ENCODE measurements at places on chromosomes 13 and 19.

DNA sequence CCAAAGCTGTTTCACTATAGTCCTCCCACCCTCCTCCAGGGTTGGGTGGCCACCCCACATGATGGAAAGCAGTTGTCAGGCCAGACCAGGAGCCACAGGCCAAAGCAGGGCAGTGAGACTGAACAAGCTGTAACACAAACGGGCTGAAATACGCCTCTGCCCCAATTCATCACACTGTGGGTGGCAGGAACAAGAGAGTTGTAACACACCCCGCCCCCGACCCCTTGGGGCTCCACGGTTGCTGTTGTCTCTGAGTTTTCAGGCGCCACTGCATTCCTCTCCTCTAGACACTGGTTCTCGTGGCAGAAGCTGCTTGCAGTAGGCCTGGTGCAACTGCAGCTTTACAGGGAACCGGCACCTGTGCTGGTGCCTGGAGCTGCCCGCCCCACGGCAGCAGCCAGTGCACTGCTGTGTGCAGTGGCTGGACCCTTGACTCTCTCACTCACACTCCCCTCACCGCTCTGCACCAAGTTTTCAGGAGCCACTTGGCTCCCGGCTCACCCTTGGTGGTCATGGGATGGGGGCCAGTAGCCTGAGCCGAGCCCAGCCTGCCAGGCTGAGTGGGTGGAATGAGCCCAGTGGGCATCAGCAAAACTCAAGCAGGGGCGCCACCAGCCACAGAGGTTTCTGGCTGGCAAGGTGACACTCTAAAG is 1314.5 kb upstream of the MIR17HG start:
- no peak for DNase-seq

- no peak for DNase-seq
Observed at GRCh38 chr13:19184176-19184575, 2.6 kb upstream of the TUBA3C start.

DNA sequence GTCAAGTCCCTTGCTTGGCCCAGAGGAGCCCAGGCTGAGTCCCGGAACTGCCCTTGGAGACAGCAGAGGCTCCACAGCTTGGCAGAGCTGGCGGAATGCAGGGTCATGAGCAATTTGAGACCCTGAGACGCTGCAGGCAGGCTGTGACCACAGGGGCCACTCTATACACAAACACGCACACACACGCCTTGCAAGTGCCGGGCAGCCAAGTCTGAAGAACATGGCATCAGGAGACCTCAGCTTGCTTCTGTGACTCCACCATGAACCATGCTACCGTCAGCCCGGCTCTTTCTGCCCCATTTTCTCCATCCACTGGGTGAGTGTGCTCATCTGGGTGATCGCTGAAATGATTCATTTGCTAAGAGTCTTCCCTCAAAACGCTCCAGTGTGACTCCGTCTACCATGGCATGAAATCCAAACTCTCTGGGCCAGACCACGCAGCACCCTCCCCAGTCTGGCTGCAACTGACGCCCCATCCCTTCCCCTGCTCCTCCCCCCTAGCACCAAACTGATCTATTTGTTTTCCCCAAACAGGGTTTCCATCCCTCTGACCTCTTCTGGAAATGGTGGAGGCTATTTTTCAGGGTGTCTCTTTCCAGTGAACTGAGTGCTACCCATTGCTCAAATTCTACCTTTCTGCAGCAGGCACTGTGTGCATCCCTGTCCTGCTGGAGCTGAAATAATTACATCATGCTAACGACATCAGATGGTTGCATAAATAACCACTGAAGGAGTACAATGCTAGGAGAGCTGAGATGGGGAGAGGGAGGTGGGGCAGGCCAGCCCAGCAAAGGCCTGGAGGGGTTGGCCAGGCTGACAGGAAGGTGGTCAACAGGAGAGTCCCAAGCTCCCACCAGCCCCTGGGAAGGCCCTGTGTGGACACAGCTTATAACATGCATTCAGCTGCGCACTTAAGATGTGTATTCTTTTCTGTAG is 3.1 kb downstream of the CARS2 start:
- DNase-seq = no peak

DNA sequence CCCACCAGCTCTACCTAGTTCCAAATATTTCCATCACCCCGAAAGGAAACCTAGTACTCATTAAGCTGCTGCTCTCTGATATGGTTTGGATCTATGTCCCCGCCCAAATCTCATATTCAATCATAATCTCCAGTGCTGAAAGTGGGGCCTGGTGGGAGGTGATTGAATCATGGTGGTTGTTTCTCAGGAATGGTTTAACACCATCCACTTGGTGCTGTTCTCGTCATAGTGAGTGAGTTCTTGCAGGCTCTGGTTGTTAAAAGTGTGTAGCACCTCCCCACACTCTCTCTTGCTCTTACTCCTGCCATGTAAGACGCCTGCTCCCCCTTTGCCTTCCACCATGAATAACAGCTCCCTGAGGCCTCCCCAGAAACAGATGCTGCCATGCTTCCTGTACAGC is 43.4 kb upstream of the MED4 start:
- DNase-seq = no peak

DNA sequence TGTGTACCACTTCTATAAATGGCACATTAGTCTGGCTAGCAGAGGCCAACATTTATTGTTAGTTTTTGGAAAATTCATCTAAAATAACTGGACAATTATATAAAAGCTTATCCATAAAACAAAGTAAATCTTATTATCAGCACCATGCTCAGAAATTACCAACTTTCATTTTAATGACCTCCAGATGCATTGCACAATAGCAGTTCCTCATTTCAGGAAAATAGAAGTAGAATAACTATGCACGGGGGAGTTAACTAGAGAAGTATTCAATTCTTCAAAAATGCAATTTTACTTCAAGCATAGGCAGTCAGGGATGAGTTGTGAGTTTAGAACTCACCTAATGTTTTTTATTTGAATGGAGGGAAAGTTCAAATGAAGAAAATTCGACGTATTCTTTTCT is 1023.5 kb downstream of the PCDH17 start:
- DNase-seq = no peak

GRCh38 chr13:31986676-31987470 is 44.7 kb upstream of the FRY start:
- no peak for DNase-seq

DNA sequence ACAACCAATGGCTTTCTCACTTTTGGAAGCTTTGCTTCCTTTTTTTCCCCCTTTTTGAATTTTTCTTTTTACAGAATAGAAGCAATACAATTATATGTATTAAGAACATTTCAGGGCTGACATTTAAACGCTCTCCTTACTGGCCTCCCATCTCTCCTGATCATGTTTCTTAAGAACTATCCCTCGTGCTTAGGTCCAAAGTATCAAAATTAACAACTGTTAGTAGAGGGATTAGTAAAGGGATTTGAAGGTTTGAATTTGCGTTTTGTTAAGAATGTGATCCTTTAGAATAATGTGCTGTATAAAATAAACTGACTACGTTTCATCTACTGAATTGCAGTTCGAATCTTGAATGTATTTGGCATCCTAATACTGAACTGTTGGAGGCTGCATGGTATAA is 424.8 kb downstream of the DIAPH3 start:
- DNase-seq = no peak

GRCh38 chr13:94704377-94705080 is 7.8 kb downstream of the SOX21 start:
- no peak for DNase-seq

- DNase-seq = no peak
Observed at GRCh38 chr19:37943480-37943879, 36.5 kb downstream of the SIPA1L3 start.

GRCh38 chr13:44386913-44387556 is 13.4 kb downstream of the SERP2 start:
- DNase-seq = no peak

- DNase-seq = no peak
Observed at GRCh38 chr19:14502334-14503092, 6.6 kb upstream of the GIPC1 start.

- DNase-seq = peak; percentile 33
Observed at GRCh38 chr19:48819366-48819816, 8.6 kb upstream of the BCAT2 start.

DNA sequence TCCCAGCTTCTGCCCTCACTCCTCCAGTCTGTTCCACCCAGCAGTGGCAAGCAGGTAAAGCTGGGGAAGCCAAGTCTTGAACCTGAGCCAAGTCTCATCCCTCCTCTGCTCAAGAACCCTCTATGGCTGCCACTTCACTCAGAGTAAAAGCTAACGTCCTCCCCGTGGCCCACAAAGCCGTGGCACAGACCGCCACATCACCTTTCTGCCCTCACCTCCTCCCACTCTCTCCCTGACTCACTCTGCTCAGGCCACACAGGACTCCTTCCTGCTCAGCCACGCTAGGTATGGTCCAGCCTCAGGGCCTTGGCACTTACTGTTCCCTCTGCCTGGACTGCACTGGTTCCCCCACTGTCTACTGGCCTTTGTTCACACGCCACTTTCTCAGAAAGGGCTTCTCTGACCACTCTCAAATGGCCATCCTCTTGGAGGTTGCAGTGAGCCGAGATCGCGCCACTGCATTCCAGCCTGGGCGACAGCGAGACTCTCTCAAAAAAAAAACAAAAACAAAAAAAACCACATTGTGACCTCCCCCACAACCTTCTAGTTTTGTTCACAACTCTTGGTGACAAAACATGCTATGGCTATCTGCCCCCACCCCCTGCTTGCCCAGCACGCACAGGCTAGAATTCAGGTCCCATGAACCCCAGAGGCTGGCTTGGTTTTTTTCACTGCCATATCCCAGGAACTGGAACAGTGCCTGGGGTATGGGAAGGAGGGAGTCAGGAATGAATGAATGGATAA is 15.8 kb downstream of the NDUFB7 start:
- DNase-seq = peak; percentile 68

- DNase-seq = no peak
Observed at GRCh38 chr13:49516467-49516866, 20.7 kb downstream of the PHF11 start.

DNA sequence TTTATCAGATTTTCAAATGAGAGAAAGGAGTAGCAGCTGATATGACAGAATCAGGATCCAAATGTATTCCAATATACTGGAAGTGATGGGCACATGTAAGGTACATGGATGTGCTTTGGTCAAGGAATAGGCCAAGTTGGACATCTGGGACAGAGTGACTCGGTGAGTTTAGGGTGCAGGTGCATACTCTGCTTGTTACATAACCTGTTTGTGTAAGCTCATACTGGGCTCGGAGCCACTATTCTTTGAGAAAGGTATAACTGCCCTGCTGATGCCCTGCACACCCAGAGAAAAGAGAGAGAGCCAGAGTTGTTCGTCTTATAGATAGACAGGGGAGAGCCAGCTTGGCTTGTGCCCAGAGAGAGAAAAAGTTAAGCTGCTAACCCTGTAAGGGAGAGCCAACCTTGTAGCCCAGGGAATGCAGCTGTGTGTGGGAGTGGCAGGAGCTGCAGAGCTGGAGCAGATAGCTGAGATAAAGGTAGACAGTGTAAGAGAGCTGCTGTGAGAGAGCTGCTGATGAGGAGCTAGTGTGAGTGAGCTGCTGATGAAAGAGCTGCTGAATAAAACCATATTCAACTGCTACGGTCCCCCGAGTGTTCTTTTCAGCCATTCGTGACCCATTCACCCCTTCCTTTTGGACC is 40.7 kb upstream of the N4BP2L1 start:
- no peak for DNase-seq

DNA sequence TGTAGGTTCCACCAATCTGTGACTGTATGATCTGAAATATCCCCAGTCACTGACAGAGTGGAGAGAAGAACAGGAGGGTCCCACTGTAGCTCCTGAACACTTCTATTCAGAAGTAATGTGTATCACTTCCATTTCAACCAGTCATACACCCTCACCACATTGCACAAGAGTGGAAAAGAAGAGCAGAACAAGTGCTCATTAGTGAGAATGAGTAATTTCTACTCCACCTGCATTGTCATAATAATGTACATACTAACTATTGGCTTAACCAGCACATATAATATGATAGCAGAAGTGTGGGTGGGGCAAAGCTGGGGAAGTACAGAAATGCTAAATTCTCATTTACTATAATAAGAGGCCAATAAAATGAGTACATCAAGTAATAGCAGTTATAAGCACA is 342.7 kb downstream of the LMO7 start:
- no peak for DNase-seq

- DNase-seq = no peak
Observed at GRCh38 chr19:17860331-17860992, 752 bp downstream of the RPL18A start.

DNA sequence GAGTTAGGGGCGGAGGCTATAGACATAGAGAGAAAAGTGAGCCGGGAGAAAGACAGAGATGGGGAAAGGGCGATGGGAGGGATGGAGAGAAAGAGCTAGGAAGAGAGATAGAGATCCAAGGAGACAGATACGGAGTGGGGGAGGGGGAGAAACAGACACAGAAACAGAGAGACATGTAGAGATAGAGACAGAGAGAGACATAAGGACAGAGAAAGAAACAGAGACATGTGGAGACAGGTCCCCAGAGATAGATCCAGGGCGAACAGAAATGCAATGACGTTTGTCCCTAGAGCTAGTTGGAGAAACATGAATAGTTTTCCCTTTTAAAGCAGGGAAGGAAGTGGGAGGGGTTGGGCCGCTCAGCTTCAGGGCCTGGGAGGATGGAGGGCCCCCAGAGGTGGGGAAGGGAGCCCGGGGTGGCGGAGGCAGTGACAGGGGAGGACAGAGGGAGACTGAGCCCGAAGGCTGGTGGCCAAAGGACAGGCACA is 4.6 kb downstream of the PPP1R14A start:
- DNase-seq = no peak

GRCh38 chr13:52459668-52460067 is 4.4 kb downstream of the CKAP2 start:
- DNase-seq = no peak

DNA sequence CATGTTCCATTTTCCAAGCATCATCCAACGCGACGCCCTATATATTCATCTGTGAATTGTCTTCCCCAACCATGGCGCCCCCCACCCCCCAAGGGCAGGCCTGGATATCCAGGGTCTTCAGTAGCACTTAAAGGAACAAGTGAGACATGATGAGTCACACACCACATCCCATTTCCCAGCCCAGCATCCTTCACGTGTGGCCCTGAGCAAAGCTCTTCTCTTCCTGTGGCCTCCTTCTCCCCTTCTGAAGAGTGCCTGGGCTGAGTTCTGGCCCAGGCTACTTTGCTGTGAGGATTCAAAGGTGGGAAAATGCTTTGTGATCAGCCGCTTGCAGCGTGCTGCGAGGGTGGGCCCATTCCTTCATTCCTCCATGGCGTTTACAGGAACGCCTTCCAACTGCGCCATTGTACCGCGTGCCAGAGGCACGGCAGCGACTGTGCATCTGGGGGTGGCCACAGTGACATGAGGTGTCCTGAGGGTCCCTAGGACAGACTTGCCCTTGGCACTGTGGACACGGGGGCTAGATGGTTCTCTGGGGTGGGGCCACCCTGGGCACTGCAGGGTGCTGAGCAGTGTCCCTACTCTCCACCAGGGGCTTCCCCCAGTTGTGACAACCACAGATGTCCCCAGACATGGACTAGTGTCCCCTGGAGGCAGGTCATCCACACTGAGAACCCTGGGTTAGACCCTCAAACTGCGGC is 11.7 kb downstream of the PLIN4 start:
- DNase-seq = peak; percentile 53

DNA sequence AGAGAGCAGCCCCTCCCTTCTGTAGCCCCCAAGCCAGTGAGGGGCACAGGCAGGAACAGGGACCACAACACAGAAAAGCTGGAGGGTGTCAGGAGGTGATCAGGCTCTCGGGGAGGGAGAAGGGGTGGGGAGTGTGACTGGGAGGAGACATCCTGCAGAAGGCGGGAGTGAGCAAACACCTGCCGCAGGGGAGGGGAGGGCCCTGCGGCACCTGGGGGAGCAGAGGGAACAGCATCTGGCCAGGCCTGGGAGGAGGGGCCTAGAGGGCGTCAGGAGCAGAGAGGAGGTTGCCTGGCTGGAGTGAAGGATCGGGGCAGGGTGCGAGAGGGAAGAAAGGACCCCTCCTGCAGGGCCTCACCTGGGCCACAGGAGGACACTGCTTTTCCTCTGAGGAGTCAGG is 4.2 kb downstream of the KLK3 start:
- DNase-seq = no peak

All from H54 (cell line).